Activated naive CD4-positive, alpha-beta T cell treated with anti-CD3 and anti-CD28 coated beads, Interleukin-2, amount 10 ng/mL, durations not matched to agents 7 days and 5 days (primary cell): ENCODE measurements at places on chromosomes 6 and 20.

GRCh38 chr6:15892369-15892768 is 229.5 kb upstream of the DTNBP1 start:
- DNase-seq: no peak

DNA sequence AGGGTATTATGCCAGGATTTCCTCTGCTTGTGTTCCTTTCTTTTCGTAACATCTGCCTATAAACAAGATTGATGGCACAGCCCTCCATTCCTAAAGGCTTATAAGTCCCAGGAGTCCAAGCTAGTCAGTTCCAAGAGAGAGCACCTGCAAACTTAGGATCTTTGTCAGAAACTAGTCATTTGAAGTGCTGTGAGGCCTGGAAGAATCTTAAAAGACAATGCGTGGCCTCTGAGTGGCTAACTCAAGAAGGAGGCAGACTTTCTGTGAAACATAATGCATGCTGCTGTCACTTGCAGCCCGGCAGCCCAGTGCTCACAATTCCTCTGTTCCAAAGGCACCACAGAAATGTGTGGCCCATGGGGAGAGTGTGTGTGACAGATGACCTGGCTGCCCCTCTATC is 135.0 kb upstream of the SUPT3H start:
- DNase-seq: no peak

DNA sequence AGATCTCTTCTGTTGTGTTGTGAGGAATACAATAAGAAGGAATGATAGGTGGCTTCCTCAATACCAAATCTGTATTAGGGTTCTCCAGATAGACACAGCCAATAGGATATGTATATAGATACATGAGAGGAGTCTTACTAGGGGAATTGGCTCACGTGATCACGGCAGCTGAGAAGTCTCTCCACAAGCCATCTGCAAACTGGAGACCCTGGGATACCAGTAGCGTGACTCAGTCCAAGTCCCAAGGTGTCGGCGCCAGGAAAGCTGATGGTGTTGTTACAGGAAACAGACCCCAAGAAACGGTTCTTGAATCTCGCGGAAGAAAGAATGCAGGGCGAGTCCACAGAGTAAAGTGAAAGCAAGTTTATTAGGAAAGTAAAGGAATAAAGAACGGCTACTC is 61.4 kb downstream of the SYTL3 start:
- no peak for DNase-seq

DNA sequence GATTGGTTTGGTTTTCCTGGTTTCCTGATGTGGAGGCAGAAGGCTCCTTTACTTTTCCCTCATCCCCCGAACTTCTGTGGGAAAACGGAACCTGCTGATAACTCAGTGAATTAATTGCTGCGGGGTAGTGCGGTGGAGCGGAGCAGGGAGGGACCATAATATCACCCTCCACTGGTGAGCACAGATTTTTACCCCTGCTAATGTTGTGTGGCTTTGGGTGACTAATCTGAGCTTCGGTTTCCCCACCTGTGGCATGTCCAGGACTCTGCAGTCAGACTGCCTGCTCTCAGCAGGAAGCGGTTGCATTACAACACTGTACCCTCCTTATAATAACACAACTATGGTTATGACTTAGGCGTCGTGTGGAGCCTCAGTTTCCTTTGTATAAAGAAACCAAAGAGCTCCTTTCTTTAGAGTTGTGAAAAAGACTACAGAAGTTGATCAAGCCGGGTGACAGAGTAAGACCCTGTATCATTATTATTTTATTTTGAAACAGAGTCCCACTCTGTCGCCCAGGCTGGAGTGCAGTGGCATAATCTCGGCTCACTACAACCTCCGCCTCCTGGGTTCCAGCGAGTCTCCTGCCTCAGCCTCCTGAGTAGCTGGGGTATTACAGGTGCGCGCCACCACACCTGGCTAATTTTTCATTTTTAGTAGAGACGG is 2.2 kb upstream of the ID1 start:
- DNase-seq: peak; percentile 42

- no peak for DNase-seq
Observed at GRCh38 chr6:14860774-14861173, 385.1 kb upstream of the JARID2 start.

DNA sequence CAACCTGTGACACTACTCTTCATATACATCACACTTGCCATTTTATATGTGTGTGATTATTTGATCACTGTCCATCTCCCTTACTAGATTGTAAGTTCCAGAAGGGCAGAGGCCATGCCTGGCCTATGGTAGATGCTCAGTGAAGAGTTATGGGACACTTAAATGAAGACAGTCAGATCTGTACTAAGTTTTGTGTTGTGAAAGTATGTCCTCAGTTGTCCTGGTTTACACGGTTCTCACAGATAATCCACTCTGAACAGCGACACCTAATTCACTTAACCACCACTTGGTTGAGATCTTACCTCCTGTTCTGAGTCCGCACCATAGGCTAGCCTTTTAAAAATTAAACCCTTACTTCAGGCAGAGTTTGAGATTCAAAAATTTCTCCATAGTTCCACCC is 434.1 kb upstream of the SOX4 start:
- no peak for DNase-seq

DNA sequence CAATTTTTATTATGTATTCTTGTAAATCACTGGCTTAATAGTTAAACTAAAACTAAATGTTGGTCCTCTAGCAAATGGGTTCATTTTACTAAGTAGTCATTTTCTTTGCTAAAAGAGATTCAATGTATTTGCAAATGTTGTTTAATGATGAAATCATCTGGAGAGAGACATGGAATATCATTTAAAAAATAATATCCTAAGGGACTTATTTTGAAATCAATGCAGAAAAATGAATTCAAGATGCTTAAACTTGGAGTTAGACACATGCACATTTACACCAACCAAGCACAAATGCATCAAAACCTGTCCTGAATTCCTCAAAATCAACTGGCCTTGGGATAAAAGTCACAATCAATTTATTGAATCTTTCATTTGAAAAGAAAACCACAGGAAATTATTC is 165.0 kb upstream of the RNF217 start:
- DNase-seq: no peak

GRCh38 chr6:151143806-151144205 is 96.0 kb upstream of the AKAP12 start:
- no peak for DNase-seq

GRCh38 chr6:44540881-44541280 is 153.4 kb downstream of the CDC5L start:
- peak; percentile 8 for DNase-seq

DNA sequence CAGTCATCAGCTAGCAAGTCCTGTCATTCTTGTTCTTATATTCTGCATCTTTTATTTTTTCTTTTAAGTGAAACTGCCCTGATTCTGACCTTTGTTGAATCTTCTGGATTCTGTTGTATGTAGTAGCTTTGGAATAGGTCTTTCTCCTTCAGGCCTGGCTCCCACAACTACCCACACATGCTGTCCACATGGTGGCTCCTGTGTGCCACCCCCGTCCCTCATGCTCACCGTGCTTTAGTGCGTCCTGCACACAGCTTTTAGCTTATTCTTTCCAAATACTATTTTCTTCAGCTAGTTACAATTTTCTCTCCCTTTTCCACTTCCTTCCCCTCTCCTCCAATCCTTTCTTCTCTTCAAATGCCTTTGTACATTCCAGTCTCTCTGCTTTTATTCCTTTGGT is 61.8 kb downstream of the CTNNBL1 start:
- DNase-seq: no peak

DNA sequence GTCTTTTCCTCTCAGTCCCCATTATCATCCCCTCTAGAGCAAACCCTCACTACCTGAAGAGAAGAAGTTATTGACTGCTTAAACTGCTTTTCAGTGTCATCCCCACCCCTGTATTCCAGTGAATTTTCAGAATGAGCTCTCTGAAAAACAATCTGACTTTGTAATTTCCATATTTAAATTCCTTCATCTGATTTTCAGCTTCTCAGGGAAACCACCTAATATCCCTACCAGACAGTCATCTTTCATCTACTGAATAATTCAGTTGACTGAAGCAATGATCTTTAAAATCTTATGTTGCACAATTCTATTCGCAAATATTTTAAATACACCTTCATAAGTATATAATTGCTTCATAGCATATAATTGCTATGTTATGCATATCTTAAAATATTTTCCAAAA is 258.7 kb downstream of the HTR1B start:
- no peak for DNase-seq

GRCh38 chr20:41308726-41309413 is 8.7 kb downstream of the ZHX3 start:
- no peak for DNase-seq

- peak; percentile 91 for DNase-seq
Observed at GRCh38 chr6:78867370-78868040, at the start of gene IRAK1BP1. Gene IRAK1BP1 (plus strand): TSS chr6:78867551. CDS start chr6:78867577, 26 bp downstream.

- no peak for DNase-seq
Observed at GRCh38 chr6:5941188-5941587, 65.5 kb downstream of the NRN1 start.

GRCh38 chr6:143936778-143937667 is 71.0 kb downstream of the PLAGL1 start:
- no peak for DNase-seq

GRCh38 chr6:164749221-164750064 is 560.0 kb downstream of the C6orf118 start:
- no peak for DNase-seq

DNA sequence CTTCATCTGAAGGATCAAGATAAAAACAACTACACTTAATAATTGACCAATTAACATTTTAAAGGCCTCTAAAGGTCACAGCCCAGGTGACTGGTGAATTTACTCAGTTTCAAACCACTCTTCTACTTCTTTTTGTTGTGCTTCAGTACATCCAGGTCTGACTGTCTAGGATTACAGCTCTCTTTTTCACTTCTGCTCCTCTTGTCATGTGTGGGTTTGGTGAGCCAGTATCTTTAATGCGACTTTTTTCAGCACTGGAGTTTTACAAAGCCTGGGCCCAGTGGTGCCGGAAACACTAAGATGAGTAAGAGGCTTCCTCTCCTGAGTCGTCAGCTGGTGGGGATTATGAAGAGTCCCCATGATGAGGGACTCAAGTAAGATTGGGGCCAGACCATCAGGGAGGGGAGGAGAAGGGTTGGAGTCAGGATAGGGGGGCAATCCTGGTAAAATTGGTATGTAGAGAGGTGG is 27.0 kb downstream of the HECA start:
- peak; percentile 78 for DNase-seq

- DNase-seq: no peak
Observed at GRCh38 chr6:39061182-39061581, 12.6 kb downstream of the GLP1R start.

GRCh38 chr6:167934426-167934864 is 63.0 kb upstream of the KIF25 start:
- DNase-seq: no peak

DNA sequence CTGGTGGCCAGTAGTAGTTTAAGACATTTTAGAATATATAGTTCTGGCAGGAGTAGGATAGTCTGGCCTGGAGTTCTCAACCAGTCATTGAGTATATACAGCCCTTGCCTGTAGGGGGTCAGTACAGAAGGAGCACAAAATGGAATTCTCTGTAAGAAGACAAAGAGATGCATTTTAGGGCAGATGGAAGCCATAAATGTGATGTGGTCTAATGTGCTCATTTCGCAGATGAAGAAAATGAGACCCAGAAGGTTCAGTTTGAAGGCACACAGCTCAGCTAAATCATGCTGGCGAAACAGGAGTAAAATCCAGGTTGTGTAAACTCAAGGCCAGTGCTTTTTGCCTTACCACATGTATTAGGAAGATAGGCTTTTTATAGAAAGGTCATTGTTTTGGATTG is 29.6 kb downstream of the QKI start:
- no peak for DNase-seq

GRCh38 chr6:88349511-88349910 is 183.4 kb upstream of the CNR1 start:
- no peak for DNase-seq
